GM23338 (cell line): ENCODE measurements at places on chromosomes 5 and 9.

DNA sequence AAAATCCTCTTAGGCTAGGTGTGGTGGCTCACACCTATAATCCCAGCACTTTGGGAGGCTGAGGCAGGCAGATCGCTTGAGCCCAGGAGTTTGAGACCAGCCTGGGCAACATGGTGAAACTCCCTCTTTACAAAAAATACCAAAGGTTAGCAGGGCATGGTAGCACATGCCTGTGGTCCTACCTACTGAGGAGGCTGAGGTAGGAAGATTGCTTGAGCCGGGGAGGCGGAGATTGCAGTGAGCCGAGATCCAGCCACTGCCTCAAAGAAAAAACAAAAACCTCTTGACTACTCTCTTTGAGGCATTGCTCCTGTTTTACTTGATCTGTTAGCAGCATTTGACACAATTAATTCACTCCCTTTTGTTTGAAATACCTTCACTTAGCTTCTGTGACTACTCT is 20.7 kb downstream of the KIF2A start:
- DNase-seq, result peak; percentile 17

- no peak for DNase-seq
These were observed 136.2 kb downstream of the LIFR start for GRCh38 chr5:38420246-38420645.

DNA sequence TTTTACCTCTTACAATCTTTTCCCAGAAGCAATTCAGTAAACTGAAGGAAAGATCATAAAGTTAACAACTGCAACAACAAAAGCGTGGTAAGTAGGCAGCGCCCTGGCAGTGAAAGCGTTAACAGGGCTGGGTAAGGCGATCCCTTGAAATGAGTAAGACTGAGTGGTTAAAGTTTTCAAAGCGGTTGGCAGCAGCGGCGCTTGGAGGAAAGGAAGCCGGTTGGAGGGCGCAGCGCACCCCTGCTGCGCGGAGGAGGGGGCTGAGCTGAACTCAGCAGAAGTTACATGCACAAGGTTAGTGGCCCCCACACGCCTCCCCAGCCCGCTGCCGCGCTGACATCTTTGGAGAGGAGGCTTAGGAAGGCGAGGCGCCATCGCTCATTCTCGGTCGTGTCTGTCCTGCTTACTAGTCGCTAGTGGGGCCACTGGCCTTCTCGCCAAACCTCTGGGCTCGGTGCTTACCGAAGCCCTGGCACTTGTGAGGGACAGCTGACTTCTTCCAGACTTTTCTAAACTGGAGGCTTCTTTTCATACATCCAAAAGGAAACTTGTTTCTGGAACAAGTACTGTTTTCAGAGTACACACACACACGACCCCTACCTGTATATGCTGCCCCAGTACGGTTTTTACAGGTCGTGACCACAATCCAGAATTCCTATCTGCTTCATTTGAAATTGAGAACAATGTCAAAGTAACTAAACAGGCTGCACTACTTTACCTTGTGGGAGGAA is at the start of gene SH3RF2:
Gene SH3RF2 (plus strand): TSS at position 178 of the 731 bp plus-strand sequence. CDS start 1,351 bp downstream, outside the sequence.
- peak; percentile 96 for DNase-seq

- peak; percentile 42 for DNase-seq
These were observed 1.1 kb downstream of the VLDLR start for GRCh38 chr9:2622461-2623287.

- no peak for DNase-seq
These were observed 91.6 kb upstream of the STK32A start for GRCh38 chr5:147143215-147143614.

DNA sequence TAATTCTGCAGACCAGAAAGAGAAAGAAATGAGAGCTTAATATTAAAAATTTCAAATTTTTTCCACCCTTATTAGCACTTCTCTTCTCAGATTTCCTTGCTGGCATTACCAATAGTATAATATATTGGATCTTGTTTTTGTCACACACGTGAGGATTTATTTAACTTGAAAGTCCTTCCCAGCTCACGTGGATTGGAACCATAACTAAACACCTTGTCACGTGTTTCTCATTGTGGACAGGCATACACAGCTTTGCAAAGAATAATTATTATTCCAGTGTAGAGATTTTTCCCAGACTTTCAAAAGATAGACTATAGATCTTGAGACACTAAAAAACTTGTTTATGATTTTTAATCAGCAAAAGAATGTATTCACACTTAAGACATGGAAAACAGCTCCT is 123.8 kb upstream of the LPAR1 start:
- no peak for DNase-seq

GRCh38 chr9:36150574-36151315 is 14.2 kb downstream of the GLIPR2 start:
- DNase-seq, result no peak

GRCh38 chr9:101675341-101675740 is 63.1 kb downstream of the GRIN3A start:
- DNase-seq, result no peak

DNA sequence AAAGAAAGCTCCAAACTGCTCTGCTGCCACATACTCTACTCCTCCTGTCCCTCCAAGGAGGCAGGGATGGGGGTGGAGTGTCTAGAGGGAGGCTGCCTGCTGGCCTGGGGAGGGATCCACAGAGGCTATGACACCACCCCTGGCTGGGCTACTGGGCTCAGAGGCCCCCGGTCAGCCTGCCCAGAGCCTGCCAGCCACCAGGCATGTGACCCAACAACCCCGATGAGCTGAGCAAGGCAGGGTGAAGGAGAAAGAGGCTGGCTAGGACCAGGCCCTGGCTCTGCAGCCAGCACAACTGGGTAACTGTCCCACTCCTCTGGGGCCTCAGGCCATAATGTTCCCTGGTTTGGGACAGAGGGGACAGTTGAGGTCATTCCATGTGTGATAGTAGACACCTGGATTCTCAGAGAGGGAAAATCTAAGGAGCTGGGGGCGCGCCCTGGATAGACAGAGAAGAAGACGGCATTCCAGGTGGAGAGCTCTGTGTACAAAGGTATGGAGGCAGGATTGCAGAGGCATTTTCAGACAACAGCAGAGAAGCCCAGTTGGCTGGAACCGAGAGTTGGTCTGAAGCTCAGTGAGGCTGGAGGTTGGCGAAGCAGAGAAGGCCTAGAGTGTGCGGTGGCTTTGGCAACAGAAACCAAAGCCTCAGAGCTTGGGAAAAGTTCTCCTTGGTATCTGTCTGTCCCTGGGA is 33.8 kb upstream of the IL17B start:
- DNase-seq, result no peak

DNA sequence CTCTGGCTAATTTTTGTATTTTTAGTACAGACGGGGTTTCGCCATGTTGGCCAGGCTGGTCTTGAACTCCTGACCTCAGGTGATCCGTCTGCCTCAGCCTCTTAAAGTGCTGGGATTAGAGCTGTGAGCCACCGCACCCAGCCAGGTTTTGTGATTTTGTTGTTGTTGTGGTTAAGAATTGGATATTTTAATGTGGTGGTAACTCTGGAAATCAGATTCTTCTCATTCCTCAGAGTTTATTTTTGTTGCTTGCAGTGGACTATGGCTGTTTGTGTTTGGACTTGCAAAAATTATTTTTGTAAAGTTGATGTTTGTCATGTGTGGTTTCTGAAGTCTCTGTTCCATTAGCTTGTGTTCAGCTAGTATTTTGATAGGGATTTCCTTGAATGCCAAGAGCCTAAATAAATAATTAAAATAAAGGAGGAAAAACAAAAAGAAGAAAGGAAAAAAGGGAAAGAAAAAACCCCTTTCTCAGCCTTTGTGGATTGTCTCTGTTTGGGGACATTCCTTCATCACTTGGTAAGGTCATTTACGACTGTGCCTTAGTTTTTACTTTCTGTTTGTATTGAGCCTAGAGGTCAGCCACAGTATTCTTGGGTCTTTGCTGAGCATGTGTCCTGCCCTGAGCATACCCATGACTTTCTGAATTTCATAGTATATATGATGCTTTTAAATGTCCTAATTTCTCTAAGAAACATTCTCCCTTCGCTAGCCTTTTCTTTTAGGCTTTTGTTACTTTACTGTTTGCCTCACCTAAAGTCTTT is 37.3 kb downstream of the PBX3 start:
- DNase-seq, result no peak

- DNase-seq, result no peak
These were observed 25.2 kb upstream of the CNOT6 start for GRCh38 chr5:180468732-180469585.

- DNase-seq, result peak; percentile 81
These were observed 91.1 kb upstream of the RNF180 start for GRCh38 chr5:64074533-64074932.

- peak; percentile 21 for DNase-seq
These were observed 192.5 kb upstream of the TUT7 start for GRCh38 chr9:86546712-86547111.

GRCh38 chr5:90606539-90606938 is 47.9 kb downstream of the ADGRV1 start:
- peak; percentile 67 for DNase-seq

DNA sequence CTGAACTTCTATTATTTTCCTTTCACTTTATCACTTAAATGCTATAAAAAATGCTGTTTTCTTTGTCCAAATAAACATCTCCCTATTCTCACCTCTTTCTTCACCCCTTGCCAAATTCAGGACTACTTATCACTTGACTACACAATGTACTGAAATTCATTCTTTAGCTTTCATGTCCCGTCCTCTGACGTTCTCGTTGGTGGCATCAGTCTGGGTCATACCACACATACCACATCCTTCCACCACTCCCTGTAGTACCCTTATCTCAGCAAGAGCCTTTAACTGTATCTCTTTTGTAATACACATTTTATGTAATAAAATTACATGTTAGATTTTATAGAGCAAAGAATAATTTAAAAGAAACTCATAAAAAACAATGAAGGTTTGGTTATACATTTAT is 231.1 kb upstream of the PAPPA start:
- DNase-seq, result no peak

- DNase-seq, result no peak
These were observed 5.7 kb downstream of the RAPGEF1 start for GRCh38 chr9:131734165-131734610.

DNA sequence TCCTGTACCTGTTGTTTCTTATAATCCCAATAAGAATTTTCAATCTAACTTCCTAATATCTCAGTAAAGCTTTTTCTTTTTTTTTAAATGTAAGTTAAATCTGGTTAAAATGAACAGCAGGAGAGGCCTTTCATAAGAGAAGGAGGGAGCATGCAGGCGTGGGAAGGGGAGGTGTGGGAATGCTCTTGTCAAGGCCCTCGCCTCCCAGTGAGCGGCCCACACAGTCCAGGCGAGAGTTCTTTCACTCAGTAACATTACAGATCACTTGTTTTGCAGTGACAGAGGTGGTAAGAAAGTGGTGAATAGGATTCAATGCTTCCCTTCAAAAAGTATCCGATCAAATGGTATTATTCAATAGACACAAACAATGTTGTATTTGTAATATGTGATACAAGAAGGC is 125.0 kb downstream of the EPB41L4A start:
- DNase-seq, result no peak

DNA sequence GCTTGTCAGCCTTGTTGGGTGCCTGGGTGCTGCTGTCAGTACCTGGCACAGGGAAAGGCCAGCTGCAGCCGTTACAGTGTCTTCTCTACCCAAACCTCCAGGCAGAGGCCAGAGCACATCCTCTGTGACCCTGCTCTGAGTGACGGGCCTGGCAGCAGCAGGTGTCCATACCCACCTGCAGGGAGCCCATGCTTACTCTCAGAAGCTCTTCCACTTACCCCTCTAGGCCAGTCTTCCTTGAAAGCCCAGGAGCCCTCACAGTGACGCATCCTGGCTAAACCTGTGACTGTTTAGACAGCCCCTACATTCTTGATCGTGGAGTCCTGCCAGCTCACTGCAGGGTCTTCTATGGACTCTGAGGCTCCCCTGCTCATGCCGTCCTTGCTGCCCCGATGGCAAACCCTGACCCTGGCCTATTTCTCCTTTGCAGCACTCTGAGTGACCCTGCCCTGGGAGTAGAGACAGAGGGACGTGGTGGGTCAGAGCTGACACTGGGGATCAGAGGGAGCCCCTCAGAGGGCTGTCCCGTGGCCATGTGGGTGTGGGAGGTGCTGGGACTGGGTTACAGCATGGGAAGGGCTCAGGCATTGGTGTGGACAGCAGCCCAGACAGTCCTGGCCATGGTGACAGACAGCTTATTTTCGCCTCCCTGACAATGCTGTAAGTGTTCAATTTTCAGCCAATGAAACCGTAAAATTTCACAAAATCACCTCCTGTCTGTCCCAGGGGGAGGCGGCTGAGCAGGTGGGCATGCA is 67.6 kb upstream of the RNF130 start:
- DNase-seq, result no peak

GRCh38 chr5:103126557-103126956 is 6.5 kb downstream of the PPIP5K2 start:
- no peak for DNase-seq
